ENCODE measurements at places on chromosomes 7 and 10.

DNA sequence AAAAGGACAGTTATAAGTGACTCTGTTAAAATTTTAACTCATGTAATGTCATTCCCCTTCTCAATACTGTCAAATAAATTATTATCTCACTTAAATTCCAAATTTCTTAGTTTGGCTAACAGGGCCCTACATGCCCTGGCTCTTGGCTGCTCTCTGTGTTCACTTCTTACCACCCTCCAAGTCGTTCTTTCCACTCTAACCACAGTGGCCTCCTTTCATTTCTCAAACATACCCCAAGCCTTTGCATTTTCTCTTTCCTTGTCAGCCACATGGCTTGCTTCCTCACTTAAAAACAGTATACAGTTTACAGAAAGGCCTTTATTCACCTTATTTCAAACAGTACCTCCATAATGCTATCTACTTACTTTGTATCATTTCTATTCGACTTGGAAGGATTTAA, 737.1 kb upstream of the ZWINT start:
- no peak for DNase-seq

DNA sequence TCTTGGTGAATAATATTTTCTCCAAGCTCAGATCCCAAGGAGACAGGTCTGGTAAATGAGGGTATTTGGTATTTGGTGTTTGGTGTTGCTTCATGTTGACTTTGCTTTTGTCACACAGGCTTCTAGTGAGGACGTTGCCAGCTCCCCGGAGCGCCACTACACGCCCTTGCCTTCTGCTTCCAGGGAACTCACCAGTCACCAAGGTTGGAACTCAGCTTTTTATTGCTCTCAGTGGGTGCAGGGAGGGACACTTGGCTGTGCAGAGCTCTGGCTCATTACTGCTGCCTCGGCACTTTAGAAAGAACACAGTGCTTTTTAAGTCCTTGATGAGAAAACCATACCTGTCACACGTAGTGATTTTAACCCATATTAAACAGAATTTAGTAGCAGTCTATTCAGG, 892.9 kb downstream of the LRMDA start:
- DNase-seq, result no peak

DNA sequence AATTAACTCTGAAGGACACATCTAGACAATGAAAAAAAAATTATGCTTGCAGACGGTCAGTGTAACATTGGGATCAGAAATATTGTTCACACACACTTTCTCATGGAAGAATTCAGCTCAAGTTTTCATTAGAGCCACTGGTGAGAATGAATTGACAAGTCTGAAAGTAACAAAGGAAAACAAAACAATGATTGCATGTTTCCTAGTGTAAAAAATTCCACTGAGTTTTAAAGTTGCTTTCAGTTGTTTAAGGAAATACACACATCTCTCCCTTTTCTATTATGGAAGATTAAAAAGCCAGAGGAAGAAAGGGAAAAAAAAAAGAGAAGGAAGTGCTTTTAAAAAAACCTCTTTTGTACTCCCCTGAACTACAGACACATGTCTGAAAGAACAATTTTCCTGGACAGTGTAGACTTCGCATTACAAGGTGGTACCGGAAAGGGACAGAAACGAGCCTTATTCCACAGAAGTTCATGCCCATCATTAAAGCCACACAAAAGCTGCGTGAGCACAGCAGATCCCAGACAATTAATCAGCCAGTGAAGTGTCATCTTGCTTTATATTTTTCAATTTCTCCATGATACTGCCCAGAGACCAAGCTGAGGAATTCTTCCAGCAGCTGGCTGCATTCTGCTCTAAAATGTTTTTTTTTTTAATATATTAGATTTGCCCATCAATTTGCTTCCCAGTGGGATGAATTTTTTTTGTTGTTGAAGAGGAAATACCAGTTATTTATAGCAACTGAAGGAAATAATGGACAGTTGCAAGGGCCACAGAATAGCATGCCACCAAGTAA, 294.8 kb downstream of the DOCK4 start:
- DNase-seq, result no peak

DNA sequence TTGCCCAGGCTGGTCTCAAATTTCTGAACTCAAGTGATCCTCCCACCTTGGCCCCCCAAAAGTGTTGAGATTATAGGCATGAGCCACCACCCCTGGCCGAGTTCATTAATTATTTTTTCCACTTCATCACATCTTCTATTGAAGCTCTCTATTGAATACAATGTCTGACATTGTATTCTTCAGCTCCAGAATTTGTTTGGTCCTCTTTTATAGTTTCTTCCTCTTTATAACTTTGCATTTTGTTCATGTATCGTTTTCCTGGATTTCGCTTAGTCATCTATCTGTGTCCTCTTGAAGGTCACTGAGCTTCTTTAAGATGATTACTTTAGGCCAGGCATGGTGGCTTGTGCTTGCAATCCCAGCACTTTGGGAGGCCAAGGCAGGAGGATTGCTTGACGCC, 30.2 kb downstream of the NOM1 start:
- DNase-seq, result no peak

DNA sequence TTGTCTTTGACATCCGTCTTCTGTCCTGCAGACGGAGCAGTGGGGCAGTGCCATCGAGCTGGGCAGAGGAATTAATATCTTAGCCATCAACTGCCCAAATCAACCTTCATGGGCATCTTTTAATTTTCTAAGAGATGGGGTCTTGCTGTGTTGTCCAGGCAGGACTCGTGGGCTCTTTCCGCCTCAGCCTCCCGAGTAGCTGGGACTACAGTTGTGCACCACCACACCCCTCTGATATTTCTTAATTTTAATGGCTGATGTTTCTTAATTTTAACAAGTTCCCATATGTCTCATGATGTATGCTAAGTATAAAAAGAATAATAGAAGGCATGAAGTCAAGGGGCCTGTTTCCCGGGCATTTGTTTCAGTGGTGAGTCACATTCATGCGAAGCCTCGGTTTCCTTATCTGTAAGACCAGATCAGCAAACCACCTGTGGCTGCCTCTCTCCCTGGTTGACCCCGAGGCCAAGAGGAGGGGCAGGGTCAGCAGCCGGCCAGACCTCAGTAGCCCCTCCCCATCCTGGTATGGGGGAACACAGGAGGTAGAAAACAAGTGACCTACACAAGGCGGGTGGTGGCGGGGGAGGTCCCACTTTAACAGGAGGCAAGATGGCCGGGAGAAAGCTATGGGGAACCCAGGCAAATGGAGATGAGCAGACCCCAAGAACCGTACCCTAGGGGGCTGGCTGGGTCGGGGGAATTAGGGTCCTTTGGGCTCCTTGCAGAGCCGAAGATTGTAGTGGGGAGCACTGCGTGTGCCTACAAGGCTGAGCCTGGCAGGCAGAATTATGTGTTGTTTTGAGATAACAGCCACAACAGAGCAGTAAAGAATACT, 85.5 kb downstream of the CUX1 start:
- no peak for DNase-seq

GRCh38 chr7:116779931-116780330, 82.5 kb upstream of the CAPZA2 start:
- no peak for DNase-seq

GRCh38 chr7:2042650-2043049, 190.1 kb downstream of the MAD1L1 start:
- DNase-seq, result no peak

- DNase-seq, result no peak
These were observed 662.5 kb downstream of the TYW1 start for GRCh38 chr7:67659091-67659490.

- DNase-seq, result no peak
These were observed 185.2 kb downstream of the AVL9 start for GRCh38 chr7:32680259-32681173.

DNA sequence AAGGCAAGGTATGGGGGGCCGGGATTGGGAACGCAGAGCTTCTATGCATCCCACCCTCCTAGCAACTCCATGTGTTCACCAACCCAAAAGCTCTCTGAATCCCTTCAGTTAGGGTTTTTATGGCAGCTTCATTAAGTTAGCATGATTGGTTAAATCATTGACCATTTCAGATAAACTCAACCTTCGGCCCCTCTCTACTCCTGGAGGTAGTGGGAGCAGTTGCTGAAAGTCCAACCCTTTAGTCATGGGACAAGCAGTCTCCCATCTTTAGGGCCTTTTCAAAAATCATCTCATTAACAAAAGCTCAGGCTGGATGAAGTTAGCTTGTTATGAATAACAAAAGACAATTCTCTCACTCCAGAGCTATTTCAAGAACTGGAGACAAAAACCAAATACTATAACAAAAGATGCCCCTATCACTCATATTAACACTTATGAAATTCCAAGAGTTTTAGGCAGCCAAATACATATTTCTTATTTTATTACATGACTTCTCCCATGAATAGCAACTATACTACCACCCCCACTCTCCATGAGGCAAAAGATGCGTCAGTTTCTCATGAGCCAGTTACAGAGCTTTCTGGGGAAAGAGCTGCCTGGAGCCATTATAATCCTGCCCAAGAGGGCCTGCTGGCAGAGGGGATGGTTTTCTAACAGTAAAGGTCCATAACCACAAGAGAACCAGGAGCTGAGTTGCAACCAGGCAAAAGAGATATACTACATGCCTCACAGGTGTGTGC, 44.6 kb downstream of the SLC16A12 start:
- DNase-seq, result no peak

GRCh38 chr7:119900996-119901672, 371.8 kb upstream of the KCND2 start:
- DNase-seq, result no peak

GRCh38 chr10:3217301-3217700, 44.7 kb upstream of the PITRM1 start:
- no peak for DNase-seq

DNA sequence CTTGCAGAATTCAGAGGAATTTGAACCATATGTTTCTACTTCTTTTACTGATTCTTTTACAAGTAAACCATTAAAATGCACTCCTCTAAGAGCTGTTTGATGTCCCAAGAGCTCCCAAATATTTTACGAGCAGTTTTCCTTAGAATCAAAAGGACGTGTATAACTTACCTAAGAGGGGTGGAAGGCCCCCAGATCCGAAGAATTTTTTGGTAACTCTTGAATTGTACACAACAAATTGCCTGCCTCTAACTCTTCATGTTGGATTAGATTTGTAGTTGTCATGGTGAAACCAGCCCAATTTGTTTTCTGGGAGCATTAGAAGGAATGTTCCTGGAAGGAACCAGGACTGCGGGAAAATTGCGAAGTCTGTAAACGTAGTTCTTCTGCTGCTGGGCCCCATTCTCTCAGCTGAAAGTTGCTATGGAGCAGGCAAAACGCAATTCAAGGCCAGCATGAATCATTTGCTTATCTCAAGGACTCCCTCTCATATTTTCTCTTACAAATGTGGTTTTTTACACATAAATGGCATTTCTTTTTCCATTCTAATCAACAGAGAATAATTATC, 124.8 kb upstream of the TMEM72 start:
- DNase-seq, result no peak

DNA sequence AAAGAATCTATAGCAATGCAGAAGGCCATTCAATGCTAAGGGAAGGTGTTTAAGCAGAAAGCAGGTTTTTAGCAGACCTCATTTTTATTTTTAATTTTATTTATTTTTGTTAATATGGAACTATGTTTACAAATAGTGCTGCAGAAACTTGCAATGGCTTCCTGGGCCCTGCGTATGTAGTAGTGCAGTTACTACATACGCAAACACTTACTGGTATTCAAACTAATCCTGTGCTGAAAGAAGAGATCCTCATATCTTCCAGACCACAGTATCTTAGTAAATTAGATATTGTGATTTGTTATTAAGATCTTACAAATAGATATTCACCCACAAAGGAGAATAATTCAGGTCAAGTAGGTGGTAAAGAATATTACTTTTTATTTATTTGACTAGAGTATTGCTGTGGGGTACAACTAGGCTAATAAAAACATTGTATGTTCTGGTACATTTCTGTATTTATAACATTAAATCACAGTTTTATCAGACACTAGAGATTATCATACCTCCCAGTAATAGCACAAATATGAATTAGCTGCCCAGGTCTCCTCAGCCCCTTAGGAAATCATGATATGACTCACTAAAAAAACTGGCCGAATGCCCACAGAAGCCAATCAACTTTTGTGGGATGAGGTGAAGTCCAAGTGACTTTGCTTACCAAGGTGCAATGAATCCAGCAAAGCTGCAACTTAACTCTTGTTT, 57.6 kb downstream of the RNLS start:
- DNase-seq, result no peak

Measured in stimulated activated CD8-positive, alpha-beta memory T cell treated with anti-CD3 and anti-CD28 coated beads, Interleukin-7, amount 100 ng/mL, for 1 hour (primary cell).